ENCODE measurements at places on chromosomes 1 and 21.
A peak's percentile ranks its signal among the peaks of the same experiment; 100 is the strongest.

GRCh38 chr21:29892379-29892778 is 47.4 kb downstream of the GRIK1 start:
- no peak for DNase-seq

- no peak for DNase-seq
These were observed 6.1 kb downstream of the NENF start for GRCh38 chr1:212438831-212439237.

- DNase-seq, result peak; percentile 15
These were observed 918 bp upstream of the JTB start for GRCh38 chr1:153978274-153978909.

- no peak for DNase-seq
These were observed 4.7 kb downstream of the C1orf35 start for GRCh38 chr1:228098323-228098931.

- no peak for DNase-seq
These were observed 411.3 kb downstream of the DISC1 start for GRCh38 chr1:232037774-232038388.

GRCh38 chr1:115114308-115114707 is 25.0 kb upstream of the TSPAN2 start:
- peak; percentile 59 for DNase-seq

DNA sequence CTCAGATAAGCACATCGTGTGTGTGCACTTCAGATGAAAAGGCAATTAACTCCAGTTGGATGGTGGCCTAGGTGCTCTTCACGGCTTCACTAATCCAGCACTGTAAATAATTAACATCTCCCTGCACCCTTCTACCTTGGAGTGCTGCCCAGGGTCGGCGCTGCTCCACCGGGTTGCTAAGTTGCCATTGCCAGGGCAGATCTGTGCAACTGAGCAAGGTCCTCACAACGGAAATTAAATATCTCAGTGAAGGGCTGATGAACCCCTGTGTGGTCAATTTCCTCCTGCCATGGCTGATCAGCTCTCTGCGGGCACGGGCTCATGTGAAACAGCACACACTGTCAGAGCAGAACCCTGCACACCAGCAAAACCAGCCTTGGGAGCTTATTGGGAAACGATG is 63.2 kb downstream of the SYDE2 start:
- no peak for DNase-seq

GRCh38 chr1:107362468-107363140 is 221.8 kb downstream of the NTNG1 start:
- DNase-seq, result no peak

DNA sequence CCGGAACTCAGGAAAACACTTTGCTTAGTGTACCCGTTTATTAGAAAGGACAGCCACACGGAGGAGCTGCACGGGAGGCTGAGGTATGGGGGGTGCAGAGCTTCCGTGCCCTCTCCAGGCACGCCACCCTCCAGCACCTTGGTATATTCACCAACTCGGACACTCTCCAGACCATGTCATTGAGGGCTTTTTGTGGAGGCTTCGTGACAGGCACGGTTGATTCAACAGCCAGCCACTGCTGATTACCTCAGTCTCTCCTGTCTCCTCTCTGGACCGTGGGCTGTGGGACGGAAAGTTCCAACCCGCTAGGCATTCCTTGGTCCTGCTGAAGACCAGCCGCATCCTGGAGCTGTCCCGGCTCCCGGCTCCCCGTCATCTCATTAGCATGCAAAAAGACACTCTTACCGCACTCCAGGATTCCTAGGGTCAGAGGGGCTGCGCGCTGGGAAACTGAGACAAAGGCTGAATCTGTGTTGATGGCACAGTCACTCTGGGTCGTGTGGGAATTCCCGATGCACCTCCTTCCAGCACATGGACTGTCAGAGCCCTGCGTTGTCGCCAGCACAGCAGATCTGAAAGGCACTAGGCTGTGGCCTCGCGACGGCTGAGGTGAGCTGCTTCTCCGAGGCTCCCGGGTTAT is 65.6 kb downstream of the PRKCZ start:
- peak; percentile 47 for DNase-seq

DNA sequence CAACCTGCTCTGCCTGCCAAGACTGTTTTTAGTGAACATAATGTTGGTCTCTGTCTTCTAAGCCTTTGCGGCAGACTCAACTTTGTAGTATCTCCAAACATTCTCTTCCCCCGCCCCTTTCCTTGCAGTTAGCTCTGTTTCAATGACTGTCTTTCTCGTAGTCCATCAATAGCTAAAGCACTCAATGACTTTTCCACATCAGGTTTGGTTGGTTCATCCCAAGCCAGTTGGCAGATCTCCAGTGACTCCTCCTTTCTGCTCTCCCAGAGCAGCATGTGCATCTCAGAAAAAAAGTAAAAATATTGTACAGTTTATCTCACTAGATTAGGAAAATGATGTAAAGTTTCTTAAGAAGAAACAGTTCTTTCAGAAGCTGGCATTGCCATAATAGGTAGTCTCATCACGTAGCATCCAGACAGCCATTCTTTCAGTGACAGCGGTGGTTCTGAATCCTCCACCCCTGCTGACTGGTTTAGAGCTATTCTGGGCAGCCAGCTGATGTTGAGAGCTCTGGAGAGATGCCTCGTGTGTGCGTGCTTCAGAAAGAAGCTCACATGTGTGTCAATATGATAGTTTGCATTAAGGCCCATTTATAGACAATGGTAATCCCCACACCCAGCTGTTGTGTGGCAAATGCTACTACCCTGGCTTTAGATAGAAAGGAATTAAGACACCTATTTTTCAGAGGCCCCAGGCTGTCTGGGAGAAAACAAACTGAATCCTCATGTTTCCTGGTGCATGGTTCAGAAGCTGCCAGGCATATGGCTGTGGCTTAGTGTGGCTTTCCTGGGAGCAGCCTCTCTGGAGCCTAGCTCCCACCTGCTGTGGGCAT is 53.2 kb downstream of the CNN3 start:
- DNase-seq, result peak; percentile 65

- DNase-seq, result peak; percentile 74
These were observed 14.3 kb downstream of the FBXO28 start for GRCh38 chr1:224127925-224128819.

DNA sequence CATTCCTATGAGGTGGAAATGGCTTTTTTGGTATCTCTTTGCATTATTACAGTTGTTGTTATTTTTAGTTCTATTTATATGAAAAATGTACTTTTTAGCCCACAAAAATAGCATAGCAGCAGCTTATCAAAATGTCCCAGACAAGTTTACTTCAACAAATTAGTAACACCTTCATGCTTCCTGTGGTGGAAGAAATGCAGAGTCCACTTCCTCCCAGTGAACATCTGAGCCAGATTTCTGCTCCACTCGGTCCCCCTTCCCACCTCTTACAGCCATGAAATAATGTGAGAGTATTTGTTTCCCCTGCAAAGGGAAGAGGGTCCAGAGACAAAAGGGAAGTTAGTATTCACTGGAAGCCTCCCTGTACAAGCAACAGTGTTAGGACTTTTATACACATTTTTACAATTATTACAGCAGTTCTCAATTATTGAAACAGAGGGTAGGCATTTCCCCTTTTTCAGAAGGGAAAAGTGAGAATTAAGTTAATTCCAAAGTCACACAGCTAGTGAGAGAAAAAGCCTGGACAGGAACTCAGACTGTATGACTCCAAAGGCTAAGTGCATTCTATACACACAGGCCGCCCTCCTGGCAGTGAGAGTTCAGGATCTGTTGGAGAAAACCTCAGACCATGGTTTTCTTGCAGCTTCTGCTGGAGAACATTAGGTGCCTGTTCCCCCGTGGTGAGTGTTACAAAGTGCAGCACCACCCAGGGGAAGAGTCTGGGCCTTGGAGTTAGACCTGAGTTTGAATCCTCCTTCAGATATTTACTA is 126.5 kb downstream of the PBX1 start:
- DNase-seq, result no peak

GRCh38 chr1:86119214-86119764 is 37.3 kb downstream of the COL24A1 start:
- DNase-seq, result no peak

- DNase-seq, result no peak
These were observed 201.8 kb upstream of the BRINP3 start for GRCh38 chr1:190679454-190679853.

- DNase-seq, result no peak
These were observed 11.7 kb downstream of the NES start for GRCh38 chr1:156665539-156665938.

GRCh38 chr1:234533034-234533891 is 54.3 kb upstream of the TARBP1 start:
- DNase-seq, result peak; percentile 96

DNA sequence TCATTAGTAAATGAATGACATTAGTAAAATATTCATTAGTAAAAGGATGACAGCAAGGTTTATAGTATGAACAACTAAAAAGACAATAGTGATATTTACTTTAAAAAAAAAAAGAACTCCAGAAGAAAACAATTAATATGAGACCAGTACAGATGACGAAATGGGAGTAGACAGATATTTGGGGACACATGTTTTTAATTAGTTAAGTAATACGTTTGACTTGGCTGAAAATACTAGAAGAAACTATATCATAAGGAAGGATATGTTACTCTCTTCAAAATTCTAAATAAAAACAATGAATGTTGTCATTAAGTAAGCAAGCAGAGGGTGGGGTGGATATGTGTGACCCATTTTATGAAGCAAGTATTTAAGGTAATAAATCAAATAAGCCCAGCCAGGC is 61.9 kb downstream of the GPATCH2 start:
- peak; percentile 11 for DNase-seq

- peak; percentile 80 for DNase-seq
These were observed at the start of gene AIM2 for GRCh38 chr1:159076438-159077119. Gene AIM2 (minus strand): TSS chr1:159076766. CDS start chr1:159073499, 3,267 bp downstream.

- no peak for DNase-seq
These were observed 26.6 kb downstream of the FAM78B start for GRCh38 chr1:166140251-166140650.

DNA sequence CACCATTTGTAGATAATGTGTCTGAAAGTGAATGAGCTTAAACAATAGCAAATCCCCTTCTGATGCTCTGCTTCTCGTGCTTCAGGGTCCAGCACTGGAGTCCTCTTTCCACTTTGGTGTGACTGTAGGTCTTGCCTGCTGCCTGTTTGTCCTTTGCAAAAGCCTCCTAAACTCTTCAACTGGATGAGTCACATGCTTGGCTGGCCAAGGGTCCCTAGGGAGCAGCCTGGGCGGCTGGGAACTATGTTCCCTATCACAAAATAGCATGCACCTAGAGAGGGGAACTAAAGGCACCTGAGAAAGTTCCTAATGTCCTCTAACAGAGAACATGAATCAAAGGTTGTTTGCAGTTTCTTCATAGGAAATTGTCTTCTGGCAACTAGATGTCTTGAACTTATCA is 607.2 kb upstream of the PLXNA2 start:
- DNase-seq, result no peak

GRCh38 chr1:170698301-170699275 is 34.7 kb downstream of the PRRX1 start:
- peak; percentile 81 for DNase-seq

DNA sequence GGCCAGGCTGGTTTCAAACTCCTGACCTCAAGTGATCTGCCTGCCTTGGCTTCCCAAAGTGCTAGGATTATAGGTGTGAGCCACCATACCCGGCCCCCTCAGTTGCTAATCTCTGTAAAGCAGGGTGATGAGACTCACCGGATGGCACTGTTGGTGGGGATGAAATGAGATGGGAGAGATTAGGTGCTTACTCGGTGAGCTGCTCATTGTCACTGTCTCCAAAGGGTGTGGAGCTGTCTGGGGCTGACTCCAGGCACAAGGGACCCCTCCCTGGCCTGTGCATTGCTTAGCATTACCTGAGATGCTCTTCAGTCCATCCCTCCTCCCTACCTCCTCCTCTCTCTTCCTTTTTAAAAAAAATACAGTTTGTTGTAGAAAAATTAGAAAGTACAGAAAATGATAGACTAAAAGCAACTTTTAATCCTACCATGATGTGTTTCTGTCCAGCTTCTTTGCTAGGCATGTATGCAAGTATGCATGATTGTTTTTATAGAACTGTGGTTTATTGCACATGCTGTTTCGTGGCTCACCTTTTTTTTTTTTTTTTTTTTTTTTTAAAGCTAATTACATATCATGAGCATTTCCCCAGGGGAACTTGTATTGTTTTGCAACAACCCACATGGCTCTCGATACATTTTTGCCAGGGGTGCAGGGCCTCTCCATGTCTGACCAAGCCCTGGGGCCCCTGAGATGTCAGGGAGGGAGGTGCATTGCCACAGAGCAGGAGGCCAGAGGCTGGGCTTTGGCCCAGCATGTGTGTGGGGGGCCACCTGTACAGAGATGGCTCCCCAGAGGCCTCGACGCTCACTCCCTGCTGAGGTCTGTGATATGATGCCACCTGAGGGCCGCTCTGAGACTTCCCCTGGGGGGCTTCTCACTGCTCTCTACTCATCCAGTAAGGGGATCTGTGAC is 55.4 kb downstream of the ARHGEF10L start:
- DNase-seq, result peak; percentile 37

- no peak for DNase-seq
These were observed 11.1 kb downstream of the KRTAP24-1 start for GRCh38 chr21:30271611-30272010.

GRCh38 chr21:27561116-27561515 is 594.2 kb upstream of the ADAMTS5 start:
- DNase-seq, result no peak

GRCh38 chr1:213623862-213624261 is 363.9 kb upstream of the PROX1 start:
- DNase-seq, result no peak

GRCh38 chr1:45306905-45307304 is 19.8 kb upstream of the HPDL start:
- no peak for DNase-seq

- DNase-seq, result peak; percentile 91
These were observed 262.0 kb downstream of the HMCN1 start for GRCh38 chr1:185996211-185996610.

- DNase-seq, result peak; percentile 48
These were observed 14.5 kb downstream of the GLUL start for GRCh38 chr1:182376936-182377574.

DNA sequence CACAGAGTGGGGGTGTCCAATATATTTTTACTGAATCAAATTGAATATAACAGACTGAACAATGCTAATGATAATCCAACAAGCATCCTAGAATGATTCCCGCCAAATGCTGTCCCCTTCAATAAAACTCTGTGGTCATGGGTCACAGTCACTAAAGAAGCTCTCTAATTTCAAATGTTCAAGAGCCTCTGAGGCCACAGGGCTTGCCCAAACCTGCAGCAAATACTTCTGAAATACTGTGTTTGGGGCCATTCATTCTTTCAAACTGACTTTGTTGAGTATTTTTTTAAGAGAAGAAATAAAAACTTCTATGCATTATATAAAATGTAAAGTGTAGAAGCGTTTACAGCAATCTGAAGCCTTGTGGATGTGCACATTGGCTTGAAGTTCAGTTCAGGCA is 7.6 kb upstream of the BEND5 start:
- DNase-seq, result no peak

DNA sequence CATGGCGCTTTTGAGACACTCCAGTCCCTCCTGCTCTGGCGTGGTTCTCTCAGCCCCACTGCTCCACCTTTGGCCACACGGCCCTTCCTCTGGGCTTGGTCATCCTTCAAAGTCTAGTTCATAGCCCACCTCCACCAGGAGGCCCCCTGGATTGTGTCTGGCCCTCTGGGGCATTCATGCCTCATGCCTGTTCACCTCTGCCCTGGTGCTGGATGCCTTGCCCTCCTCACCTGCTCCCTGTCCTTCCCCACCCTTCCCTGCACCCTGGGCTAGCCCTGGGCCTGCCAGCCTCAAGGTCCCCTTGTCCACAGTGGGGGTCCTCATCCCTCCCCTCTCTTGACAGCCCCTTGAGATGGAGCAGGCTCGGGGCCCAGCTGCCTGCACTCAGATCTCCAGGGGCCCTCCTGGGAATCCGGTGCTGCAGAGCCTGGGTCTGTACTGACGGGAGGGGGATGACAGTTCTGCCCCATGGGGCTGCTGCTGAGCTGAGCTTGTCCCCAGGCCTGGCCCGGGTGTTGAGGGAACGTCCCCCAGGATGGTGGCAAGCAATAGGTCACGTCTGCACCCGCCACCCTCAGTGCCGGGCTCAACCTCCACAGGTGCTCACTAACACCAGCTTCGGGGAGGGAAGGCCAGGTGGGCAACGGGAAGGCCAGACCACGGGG is 18.4 kb downstream of the PRXL2B start:
- no peak for DNase-seq

Data from EH (cell line).